ENCODE measurements at places on chromosomes 6 and 20. TPM values are rescaled to one million over a fixed set of nuclear protein-coding genes. Genes with fewer than 3 reads are reported as not detected.

TAB2 gene
- total RNA-seq = 27.2 TPM

SIRPD gene
- not detected for total RNA-seq

RGS17 gene
- total RNA-seq = 5.9 TPM

COL9A1 gene
- total RNA-seq = not detected

MACROD2 gene
- 1.0 TPM for total RNA-seq

BIRC7 gene
- total RNA-seq = not detected

PDE10A gene
- total RNA-seq = under 0.01 TPM

DDO gene
- total RNA-seq = 8.7 TPM

KCNK17 gene
- total RNA-seq = not detected

HLA-DQA2 gene
- not detected for total RNA-seq

RIPOR3 gene
- total RNA-seq = 4.1 TPM

CALHM5 gene
- total RNA-seq = 4.4 TPM

VARS1 gene
- 53.5 TPM for total RNA-seq

HACE1 gene
- 26.3 TPM for total RNA-seq

PKIB gene
- 1.3 TPM for total RNA-seq

C20orf202 gene
- total RNA-seq = under 0.01 TPM

PCED1A gene
- 36.0 TPM for total RNA-seq

FAM50B gene
- 11.6 TPM for total RNA-seq

ENPP4 gene
- 3.6 TPM for total RNA-seq

TGM3 gene
- total RNA-seq = not detected

FLRT3 gene
- 5.1 TPM for total RNA-seq

TMEM170B gene
- total RNA-seq = 4.5 TPM

LMBRD1 gene
- total RNA-seq = 27.2 TPM

SH3BGRL2 gene
- 3.3 TPM for total RNA-seq

PRDM13 gene
- total RNA-seq = not detected

TMEM181 gene
- total RNA-seq = 36.0 TPM

GPR6 gene
- total RNA-seq = not detected

OPRL1 gene
- 2.6 TPM for total RNA-seq
